ENCODE measurements at places on chromosomes 13 and 19.

DNA sequence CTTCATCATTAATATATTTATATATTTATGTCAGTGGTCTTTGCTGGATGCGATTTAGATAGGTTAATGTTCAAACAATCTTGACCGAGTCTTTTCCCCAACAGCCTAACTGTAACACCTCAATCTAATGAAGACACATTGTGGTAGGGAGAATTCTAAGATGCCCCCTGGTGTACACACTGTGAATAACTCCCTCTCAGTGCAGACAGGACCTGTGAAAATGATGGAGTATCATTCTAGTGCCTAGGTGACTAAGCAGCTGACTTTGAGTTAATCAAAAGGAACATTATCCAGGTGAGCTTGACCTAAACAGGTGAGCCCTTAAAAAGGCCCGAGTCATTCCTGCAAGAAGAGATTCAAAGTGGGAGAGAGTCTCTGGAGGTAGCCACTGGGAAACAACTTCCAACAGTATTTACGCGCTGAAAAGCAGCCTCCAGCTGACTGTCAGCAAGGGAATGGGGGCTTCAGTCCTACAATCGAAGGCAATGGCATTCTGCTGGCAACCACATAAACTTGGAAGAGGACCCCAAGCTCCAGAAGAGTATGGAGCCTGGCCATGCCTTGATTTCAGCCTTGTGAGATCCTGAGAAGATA is 28.0 kb upstream of the KBTBD7 start:
- peak; percentile 56 for DNase-seq

GRCh38 chr13:78679329-78679728 is 20.4 kb upstream of the OBI1 start:
- no peak for DNase-seq

DNA sequence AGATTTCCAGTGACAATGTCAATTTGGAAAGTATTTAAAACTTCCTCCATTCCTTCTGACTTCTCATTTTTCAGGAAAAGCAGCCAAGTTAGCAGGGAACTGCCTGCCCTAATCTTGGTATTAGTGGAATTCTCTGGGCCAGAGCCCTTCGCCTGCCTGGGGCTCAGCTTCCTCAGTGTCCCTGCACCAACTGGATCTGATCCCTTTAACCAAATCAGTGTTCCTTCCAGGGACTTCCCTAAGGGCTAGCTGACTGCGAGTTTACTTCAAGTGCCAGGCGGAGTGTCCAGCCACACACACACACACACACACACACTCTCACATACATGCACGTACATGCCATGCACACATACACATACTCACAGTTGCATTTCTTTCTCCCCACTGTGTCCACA is 20.0 kb downstream of the RAB20 start:
- no peak for DNase-seq

- DNase-seq: no peak
Measured at GRCh38 chr19:16624236-16624635, 3.8 kb downstream of the MED26 start.

- DNase-seq: no peak
Measured at GRCh38 chr13:65555962-65556361, 1674.2 kb downstream of the PCDH9 start.

- no peak for DNase-seq
Measured at GRCh38 chr13:25372284-25373081, 709 bp downstream of the ATP8A2 start.

DNA sequence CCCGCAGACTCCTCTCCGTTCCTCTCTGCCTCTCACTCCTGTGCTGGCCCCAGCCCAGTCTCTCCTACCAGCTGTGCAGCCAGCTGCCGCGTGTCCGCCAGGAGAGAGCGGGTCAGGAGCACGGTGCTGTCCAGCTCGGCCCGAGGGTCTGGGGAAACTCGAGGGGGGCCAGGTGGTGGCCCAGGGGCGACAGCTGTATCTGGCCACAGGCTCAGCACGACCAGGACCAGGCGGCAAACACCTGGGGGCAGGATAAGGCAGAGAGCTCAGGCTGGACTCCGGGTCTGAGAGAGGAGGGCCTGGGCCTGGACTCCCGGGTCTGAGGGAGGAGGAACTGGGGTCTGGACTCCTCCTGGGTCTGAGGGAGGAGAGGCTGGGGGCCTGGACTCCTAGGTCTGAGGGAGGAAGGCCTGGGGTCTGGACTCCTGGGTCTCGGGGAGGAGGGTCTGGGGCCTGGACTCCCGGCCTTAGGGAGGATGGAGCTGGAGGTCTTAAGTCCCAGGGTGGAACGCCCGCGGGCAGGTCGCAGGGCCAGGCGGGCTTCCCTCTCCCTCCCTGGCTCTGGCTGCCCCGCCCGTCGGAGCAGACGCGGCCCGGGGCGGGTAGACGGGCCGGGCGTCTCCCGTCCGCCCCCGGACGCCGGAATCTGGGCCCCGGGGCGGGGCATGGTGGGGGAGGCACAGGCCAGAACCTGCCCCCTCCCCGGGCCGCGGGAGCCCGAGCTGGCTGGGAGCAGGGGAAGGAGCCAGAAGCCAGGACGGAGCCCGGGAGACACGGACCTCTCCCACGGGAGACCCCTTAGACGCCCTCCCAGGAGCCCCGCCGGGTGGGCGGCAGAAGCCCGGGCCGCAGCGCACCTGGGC is 1.3 kb downstream of the IL11 start:
- no peak for DNase-seq

GRCh38 chr13:66805657-66806056 is 424.5 kb downstream of the PCDH9 start:
- DNase-seq: no peak

GRCh38 chr19:1163934-1164683 is 10.0 kb downstream of the SBNO2 start:
- DNase-seq: no peak

DNA sequence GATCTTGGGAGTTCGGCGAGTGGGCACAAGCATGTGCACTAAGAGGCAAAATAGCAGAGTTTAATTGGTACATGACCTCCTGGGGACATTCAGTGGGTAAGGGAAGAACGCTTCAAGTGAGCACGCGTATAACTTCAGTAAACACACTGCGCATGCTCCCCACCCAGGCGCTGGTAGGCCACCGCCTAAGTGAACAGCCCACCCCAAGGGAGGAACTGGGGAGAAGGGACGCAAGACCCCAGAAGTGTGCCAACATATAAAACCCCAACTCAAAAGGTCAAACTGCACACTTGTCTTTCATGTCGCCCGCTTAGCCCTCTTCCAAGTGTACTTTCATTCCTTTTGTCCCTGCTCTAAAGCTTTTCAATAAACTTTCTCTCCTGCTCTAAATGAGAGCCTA is 10.5 kb upstream of the NTN5 start:
- DNase-seq: no peak

- no peak for DNase-seq
Measured at GRCh38 chr13:113996081-113996911, 22.4 kb upstream of the C13orf46 start.

DNA sequence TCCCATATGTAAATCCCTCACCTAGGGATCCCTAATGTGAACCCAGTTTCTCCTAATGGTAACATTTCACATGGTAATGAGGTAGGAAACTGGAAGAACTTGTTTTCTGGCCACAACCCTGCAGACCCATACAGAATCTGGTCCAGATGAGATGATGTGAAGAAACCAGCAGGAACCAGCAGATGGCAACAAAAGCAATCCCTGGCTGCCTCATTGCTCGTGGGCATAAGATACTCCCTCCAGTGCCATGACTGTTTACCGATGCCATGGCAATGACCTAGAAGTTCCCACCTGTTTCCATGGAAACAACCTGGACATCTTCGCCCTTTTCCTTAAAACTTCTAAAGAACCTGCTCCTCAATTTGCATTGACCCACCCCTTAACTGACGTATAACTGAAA is 1.4 kb upstream of the CD209 start:
- DNase-seq: no peak

DNA sequence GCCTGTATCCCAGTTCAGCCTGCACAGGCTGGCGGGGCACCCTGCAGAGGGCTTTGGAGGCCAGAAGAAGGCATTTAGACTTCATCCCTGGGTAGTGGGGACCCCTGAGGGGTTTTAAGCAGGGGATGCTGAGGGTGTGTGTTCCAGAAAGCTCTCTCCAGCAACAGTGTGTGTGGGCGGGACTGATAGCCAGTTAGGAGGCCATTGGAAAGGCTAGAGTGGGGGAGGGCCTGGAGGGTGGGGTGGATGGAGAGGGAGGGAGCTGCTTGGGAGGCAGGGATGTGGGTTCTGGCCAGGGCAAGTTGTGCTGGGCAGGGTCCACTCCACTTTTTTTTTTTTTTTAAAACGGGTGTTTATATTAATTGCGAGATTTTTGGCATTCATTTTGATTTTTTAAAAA is 28.3 kb downstream of the LYL1 start:
- DNase-seq: no peak

DNA sequence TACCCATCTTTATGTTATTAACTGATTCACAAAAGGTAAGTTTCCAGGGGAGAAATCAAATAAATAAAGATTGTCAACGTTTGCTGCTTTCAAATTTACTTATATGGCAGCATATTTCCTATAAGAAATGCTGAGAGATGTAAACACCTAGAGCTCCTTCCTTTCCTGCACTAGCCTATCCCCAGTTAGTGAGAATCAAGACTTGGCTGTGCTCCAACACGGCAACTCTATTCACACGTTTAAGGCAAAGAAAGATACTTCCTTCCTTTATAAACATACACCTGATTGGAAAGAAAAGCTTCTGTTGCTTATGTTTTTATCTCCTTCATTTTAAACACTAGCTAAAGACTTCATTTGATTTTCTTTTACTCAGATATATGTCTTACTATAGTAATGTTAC is 107.0 kb downstream of the PCDH9 start:
- DNase-seq: no peak

DNA sequence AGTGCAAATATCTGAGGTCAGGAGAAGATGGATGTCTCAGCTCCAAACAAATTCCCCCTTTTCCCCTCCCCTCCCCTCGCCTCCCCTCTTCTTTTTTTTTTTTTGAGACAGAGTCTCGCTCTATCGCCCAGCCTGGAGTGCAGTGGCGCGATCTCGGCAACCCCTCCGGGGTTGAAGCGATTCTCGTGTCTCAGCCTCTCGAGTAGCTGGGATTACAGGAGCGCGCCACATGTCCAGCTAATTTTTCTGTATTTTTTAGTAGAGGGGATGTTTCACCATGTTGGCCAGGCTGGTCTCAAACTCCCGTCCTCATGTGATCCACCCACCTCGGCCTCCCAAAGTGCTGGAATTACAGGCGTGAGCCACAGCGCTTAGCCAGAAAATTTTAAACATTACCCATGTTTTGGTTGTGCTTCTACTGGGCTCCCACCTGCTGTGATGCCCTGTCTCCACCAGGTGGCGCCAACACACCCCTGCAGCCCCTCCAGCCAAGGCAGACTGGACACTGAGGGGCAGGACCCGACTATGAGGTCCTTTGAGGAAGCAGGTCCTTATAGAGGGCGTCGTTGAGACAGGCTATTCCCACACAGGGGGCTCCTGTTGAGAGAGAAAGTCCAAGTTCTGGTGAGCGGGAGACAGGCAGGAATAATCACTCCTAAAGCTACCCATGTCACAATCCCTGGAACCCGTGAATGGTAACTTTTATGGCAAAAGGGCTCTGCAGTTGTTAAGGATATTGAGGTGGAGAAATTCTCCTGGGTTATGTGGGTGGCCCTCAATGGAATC is 6.3 kb downstream of the ERICH4 start:
- DNase-seq: peak; percentile 69

GRCh38 chr19:11617180-11618062 is 20.1 kb downstream of the ZNF627 start:
- DNase-seq: no peak

- no peak for DNase-seq
Measured at GRCh38 chr19:35306473-35307246, 14.7 kb downstream of the MAG start.

- DNase-seq: no peak
Measured at GRCh38 chr13:106243011-106243565, 292.4 kb downstream of the EFNB2 start.

- no peak for DNase-seq
Measured at GRCh38 chr13:23560571-23561089, 9.6 kb upstream of the TNFRSF19 start.

DNA sequence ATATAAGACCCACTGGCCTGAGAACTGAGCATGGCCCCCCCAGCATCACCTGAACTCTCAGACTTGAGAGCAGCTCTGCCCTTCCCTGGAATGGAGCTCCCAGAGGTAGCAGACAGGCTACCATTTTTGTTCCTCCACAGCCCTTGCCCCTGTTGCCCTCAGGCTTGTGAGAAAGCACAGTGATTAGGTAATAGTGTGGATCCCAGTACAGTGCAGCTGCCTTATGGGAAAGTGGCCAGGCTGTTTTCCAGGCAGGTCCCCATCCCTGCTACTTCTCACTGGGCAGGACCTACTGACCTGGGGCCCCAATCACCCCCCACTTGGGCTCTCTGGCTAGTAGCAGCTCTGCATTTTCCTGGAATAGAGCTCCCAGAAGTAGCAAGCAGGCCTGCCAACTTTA is 834.0 kb downstream of the DACH1 start:
- DNase-seq: no peak

DNA sequence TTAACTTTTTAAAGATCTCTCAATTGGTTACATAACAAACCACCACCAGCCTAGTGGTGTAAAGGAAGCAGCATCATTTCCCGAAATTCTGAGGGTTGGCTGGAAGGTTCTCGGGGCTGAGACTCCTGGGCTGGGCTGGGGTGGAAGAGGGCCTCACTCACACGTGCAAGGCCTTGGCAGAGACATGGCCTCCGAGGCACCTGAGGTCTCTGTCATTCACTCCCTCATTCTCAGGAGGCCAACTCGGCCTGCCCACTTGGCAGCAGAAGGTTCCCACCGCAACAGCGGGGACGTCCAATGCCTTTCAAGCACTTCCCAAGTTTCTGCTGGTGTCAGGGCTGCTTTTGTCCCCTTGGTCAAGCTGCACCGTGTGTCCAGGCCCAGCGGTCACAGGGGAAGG is 18.6 kb upstream of the RASA3 start:
- DNase-seq: no peak

DNA sequence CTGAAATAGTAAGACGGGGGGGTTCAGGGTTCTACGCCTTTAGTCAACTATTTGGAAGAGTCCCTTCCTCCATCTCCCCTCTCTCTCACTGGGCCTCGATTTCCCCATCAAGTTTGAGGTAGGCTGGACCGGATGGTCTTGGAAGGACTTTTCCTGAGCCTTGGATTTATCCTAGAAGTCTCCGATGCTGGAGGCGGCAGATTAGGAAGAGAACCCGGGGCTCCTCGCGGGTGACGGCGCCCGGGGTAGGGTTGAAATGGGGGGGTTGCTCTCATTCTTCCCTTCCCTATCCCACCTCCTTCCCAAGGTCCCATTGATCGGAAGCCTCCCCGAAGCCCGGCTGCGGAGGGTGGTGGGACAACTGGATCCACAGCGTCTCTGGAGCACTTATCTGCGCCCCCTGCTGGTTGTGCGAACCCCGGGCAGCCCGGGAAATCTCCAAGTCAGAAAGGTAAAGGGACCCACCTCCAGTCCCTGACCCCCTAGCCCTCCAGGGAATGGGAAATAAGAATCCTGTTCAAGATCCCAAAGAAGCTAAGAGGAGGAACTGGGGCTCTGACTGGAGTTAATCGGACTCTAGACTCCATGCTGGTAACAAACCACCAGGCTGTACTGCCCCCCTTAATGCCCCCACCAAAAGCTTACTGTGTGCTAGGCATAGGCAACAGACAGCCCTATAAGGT is 781 bp downstream of the QPCTL start:
- peak; percentile 90 for DNase-seq
